LHCN-M2 (cell line): ENCODE measurements at places on chromosomes 2 and 18.

- no peak for DNase-seq
These were observed 185.2 kb upstream of the EPC2 start for GRCh38 chr2:148459377-148459778.

DNA sequence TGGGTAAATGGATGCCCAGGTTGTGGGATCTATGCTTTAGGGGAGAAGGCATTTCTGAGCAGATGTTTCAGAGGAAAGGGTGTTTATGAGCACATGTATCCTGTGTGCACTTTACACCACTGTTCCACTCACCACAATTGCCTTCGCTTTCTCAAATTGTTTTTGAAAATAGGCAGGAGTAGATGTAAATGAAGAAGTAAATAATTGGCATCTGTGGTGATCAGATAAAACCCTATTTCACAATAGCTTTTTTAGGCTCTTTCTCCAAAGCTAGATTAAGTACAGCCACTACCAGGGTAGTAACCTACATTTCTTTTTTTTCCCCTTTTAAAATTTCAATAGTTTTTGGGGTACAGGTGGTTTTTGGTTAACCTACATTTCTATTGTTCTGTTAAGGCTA lies 40.6 kb downstream of the TMEM178A start:
- DNase-seq: no peak

DNA sequence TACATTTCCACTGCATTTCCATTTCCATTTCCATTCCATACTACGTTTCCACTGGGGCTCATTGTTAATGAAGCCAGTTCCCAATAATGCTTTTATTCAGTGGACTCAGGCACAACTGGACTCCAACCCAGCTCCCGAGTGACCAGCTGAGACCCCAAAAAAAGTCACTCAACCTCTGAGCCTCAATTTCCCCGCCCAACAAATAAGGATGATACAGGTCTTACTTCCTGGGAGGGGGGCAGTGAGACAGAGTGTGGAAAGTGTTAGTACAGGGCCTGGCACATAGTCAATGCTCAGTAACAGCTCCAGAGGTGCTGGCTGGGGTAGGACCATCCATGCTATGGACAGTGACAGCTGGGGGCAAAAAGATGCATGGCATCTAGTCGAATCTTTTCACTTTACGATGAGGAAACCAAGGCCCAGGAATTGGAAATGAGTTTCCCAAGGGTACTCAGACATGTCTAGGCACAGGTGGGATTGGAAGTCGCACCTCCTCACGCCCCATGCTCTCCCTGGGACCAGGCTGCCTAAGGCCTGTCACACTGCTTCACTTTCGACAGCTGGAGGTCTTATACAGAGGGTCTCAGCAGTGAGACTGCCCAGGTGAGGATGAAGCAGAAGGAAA lies 226.5 kb downstream of the ANAPC1 start:
- no peak for DNase-seq

GRCh38 chr2:77487074-77487803 lies 34.9 kb downstream of the LRRTM4 start:
- DNase-seq: no peak

GRCh38 chr18:23143016-23143814 lies 7.9 kb downstream of the CABLES1 start:
- peak; percentile 31 for DNase-seq

DNA sequence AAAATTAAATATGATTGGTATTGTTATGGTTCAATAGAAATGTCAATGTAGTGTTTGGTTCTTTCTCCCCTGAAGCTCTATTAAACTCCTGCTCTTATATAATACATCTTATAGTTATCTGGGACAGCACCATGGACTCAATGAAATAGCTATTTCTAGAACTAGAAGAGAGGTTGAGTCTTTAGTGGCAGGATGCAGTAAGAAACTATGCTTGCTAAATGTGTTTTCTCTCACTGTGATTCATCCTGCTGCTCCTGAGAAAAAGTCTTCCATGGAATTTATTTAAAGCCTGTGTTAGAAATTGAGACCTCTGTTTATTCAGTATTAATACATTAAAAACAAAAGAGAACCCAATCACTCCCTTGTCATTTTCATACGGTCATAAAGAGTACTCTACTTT lies 61.5 kb downstream of the G6PC2 start:
- DNase-seq: peak; percentile 2

DNA sequence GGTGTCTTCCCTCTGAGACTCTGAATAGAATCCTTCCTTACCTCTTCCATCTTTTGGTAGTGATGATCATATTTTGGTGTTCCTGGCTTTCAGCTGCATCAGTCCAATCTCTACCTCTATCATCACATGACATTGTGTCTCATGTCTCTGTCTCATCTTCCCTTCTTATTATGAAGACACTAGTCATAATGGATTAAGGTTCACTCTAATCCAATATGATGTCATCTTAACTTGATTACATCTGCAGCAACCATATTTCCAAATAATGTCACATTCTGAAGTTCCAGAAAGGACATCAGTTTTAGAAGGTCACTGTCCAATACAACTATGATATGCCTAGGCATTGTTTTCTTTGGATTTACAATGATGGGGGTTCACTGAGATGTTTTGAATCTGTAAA lies 31.5 kb downstream of the CMPK2 start:
- DNase-seq: no peak

- peak; percentile 54 for DNase-seq
These were observed 32.7 kb upstream of the MAP4K3 start for GRCh38 chr2:39469807-39470206.

- DNase-seq: no peak
These were observed 93.3 kb upstream of the ALKAL2 start for GRCh38 chr2:381181-381580.

GRCh38 chr2:64711252-64711800 lies 57.6 kb upstream of the SERTAD2 start:
- no peak for DNase-seq

GRCh38 chr2:75186821-75187220 lies 12.5 kb downstream of the TACR1 start:
- no peak for DNase-seq

DNA sequence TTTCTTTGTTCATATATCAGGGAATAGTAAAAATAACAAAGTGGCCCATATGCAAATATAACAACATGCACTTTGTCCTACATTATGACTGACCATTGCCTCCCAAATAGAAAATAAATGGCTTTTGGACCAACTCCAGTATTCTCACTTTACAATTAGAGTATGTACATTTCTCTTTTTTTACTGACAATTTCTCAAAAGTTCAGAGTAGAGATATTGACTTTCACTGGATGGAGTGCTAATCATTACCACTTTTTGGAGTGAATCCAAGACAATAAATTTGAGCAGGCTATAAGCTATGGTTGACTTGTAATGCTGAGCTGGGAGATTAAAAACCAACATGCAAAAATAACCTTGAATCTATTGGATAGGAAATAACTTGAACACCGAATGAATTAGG lies 987.4 kb downstream of the SUCLG1 start:
- no peak for DNase-seq

GRCh38 chr2:229520691-229521096 lies 193.7 kb downstream of the DNER start:
- no peak for DNase-seq

GRCh38 chr18:805755-806110 lies 6.3 kb downstream of the YES1 start:
- DNase-seq: no peak

DNA sequence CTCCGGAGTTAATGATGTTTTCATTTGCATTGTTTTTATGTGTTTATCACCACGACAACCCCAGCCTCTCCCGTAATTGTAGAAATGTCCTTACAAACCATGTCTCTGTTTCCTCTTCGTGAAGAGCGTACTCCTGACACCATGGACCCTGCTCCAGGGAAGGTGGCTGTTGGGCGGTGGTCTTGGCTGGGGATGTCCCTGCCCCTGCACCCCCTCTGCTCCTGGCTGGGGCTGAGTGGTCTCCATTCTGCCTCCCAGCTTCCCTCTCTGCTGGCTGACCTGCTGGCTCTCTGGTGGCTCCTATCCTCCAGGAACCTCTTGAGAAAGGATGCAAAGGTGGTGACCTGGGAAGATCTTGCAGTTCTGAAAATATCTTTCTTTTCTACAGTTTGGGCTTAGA lies 81.1 kb downstream of the ASB1 start:
- DNase-seq: no peak

GRCh38 chr18:75216911-75217689 lies 6.5 kb downstream of the TSHZ1 start:
- no peak for DNase-seq

GRCh38 chr2:233416706-233417105 lies 62.4 kb downstream of the DGKD start:
- no peak for DNase-seq

DNA sequence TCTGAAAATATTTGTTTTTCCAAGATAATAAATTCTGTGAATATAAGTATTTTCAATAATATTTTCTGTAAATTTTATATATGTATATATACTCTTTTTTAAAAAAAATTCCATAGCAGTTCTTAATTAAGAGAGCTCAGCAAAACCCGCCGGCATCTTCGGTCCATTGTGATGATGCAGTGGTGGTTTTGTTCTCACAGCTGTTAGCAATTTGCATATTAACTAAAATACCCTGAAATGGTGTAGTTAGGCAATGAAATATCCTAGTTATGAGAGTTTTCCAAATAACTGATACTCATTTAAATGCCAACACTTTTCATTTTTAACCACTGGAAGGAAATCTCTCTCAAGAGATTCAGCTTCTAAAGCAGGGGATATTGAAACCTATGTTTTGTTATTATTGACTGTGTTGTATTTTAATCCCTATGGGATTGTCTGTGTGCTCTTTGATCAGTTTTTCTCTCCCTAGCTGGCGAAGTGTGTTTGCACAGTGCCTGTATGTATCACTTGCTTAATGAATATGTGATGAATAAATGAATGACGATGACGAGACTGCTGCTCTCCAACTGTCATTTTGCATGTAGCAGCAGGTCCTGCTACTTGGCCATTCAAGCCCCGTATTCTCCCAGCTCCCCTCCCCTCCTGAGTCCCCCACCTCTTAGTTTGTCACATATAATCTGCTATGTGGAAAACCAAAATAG lies 42.4 kb downstream of the PSMG2 start:
- DNase-seq: no peak

DNA sequence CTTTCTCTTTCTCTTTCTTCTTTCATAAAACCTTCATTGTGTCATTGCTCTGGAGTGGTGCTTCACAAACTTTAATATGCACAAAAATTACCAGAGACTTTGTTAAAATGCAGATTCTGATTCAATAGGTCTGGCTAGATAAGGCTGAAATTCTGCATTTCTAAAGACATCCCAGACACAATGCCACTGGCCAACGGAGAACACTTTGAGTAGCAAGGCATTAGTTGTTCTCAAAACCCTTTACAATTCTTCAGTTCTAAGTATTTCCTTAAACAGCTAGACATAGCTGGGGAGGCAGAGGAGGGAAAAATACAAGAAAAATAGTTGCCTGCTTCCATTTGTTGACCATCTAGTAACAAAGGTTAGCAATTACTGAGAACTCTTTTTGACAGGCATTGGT lies 101.8 kb upstream of the PIK3C3 start:
- DNase-seq: no peak

DNA sequence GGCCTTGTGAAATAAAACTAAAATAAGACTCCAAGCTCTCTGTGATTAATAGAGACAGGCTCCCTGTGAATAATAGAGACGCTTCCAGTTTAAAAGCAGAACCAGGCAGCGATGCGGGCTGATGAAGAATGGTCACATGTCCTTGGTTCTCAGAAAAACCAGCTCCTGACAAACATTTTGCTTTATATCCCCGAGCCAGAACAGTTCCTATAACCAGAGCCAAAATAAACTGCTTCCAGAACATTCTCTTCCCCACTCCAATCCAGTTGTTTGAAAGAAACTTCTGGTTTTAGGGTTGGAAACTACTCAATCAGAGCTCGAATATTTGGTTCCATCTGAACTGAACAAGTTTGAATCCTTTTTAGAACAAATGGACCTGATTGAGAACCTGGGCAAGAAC lies 213.7 kb downstream of the TSN start:
- DNase-seq: no peak

GRCh38 chr2:152390837-152391236 lies 55.9 kb downstream of the FMNL2 start:
- no peak for DNase-seq

GRCh38 chr18:69838620-69839411 lies 108.9 kb downstream of the CD226 start:
- DNase-seq: peak; percentile 64

DNA sequence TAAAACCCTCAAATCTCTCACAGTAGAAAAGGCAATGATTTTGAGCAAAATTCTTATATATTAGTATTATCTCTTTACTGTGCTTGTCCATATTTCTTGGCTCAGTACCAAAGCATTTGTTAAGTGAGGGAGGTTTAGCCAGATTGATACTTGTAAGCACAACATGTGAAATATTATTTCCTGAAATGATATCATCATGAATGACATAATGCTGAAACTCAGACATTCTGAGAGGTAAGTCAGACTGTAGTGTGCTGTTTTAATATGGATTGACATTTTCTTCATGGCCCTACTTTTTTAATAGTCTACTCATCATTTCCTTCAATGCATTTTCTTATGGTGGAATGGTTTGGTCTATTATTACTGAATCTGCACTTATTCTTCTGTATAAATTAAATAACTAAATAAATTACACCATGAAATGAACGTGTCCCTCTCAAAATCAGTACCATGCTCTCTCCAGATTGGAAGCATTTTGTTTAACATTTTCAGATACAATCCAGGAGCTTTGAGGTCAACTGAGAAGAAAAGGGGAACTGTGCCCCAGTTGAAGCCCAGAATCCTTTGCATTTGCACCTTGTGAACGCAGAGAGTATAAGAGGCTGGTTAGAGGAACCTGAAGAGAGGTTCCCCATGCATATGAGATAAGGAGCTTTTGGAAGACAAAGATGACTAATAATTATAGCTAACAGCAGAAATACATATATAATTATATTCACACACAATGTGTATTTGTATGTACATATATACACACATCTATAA lies 50.1 kb upstream of the CRACDL start:
- DNase-seq: no peak

GRCh38 chr2:151051574-151052220 lies 210.0 kb downstream of the RBM43 start:
- peak; percentile 63 for DNase-seq

DNA sequence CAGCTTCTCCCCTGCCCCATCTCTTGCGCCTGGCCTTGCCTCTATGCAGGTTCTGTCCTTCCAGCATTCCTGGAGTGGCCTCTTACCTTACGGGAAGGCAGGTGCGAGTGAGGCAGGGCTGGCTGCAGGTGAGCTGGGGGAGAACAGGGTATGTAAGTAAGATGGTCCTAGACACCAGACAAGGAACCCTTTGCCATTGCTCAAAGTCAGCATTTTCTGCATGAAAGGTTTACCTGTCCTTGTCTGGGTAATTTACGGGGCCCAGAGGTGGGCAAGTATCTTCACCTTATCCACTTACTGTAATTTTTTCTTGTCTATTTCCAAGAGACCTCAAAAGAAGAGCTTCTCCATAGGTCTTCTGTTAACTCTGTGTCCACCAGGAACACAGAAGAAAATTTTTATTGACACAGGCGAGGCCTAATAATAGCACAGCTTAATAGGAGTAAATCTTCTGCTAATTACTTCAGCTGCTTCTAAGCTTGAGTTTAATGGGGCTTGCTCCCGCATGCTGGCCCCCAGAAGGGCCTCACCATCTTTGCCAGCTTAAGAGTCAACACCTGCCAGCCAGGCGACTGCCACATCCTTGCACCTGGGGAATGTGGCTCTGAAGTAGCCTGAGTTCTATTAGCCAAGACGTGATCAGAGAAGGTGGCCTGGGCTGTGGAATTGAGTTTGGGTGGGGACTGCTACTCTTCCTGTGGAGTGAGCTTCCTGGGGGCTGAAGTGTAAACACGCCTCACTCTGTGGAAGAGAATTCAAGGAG lies 27.1 kb downstream of the PCARE start:
- no peak for DNase-seq

- DNase-seq: no peak
These were observed 116.2 kb downstream of the USP34 start for GRCh38 chr2:61354543-61355197.
